ENCODE measurements at places on chromosomes 1 and 21.

GRCh38 chr1:220432408-220432807, 95.5 kb upstream of the MARK1 start:
- no peak for DNase-seq

GRCh38 chr1:154546264-154547063, 12.0 kb downstream of the UBE2Q1 start:
- peak; percentile 8 for DNase-seq

GRCh38 chr1:205227584-205228013, at the start of gene TMCC2:
TMCC2 (plus strand) TSS chr1:205227946; CDS start chr1:205228565, 619 bp downstream.
- peak; percentile 76 for DNase-seq

DNA sequence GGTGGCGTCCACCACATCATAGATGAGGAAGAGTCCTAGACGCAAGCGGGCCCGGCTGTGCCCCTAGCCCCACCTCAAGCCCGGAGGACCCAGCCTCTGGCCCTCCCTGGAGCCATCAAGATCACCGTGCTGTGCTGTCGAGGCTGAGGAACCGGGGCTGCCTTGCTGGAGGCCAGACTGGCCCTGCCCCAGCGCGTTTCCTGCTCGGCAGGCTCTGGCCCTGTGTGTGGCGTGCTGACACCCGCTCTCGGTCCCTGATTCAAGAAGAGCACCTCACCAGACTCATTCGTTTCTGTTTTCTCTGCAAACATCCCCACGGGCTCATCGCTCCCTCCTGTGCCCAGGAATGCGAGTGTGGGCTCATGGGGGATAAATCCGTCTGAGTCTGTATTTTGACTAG, 51.1 kb downstream of the GLIS1 start:
- DNase-seq: no peak

DNA sequence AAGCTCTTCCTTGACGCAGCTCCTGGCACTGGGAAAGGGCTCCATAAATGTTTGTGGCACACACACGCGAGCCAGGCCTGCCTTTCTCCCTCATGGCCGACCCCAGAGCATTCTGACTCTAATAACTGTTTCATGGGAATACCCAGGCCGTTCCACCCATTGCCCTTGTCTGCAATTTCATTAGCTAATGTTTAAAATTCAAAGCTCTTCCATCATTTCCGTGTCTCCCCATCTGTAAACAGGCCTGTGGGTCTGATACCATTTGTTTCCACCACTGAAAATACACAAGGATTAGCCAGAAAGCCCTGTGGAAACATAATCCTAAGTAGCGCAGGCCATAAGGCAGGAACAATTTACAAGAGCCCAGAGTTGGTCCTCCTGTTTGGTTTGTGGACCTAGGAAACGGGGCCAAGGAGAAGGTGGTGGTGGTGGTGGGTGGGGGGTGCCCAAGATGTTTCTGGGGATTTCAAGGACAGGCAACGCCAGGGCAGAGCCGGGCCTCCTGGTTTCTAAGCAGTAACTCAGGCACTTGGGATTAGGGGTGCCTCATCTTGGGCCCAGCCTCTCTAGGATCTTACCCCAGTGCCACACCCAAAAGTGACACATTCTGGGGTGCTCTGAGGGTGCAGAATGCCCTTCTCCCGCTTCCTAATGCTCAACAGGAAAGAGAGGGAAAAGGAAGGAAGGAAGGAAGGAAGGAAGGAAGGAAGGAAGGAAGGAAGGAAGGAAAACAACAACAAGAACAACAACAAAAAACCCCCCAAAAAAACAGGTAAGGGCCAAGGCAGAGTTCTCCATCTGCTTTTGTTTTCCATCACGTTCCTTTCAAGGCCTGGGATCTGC, 79.4 kb downstream of the SSBP3 start:
- no peak for DNase-seq

- DNase-seq: no peak
Measured at GRCh38 chr1:155254714-155255242, 505 bp downstream of the ENTREP3 start.

- no peak for DNase-seq
Measured at GRCh38 chr1:215256936-215257679, 174.6 kb downstream of the KCNK2 start.

- no peak for DNase-seq
Measured at GRCh38 chr1:174352883-174353608, 94.7 kb upstream of the GPR52 start.

- no peak for DNase-seq
Measured at GRCh38 chr1:6497215-6497866, 5.9 kb upstream of the PLEKHG5 start.

DNA sequence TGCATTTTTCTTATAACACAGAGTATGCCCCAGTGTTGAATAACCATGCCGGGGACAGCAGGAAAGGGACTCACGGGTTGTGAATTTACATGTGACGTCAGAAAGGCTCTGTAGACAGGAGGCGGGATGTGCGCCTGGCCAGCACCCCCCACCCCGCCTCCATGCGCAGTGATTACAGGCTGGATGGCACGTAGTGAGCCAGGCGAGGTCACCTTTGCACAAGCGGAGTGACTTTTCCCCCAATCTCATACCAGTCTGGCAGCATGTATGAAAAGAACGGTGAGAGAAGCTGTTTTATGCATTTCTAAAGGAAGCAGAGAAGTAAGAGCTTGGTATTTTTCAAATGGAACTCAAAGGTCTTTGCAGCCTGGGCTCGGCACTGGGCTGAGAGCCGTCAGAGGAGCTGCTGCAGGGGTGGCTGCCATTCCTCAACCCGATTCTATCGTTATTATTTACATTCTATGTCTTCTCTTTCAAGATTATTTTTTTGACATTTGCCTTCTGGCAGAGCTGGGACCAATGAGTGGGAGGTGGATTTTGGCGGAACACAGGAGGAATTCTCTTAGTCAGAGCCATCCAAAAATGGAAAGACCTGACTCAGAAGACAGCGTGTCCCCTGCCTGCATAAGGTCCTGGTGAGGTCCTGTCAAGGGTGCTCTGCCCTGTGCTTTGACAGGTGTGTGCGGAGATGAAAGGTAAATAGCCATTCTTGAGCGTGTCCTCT, 115.6 kb upstream of the SLC45A1 start:
- no peak for DNase-seq

- DNase-seq: no peak
Measured at GRCh38 chr1:198729195-198729863, 90.5 kb downstream of the PTPRC start.

- DNase-seq: peak; percentile 22
Measured at GRCh38 chr1:212218911-212219310, 66.3 kb upstream of the PPP2R5A start.

- no peak for DNase-seq
Measured at GRCh38 chr1:186763107-186763506, 65.6 kb upstream of the PLA2G4A start.

GRCh38 chr1:161214369-161214768, 726 bp upstream of the FCER1G start:
- no peak for DNase-seq

DNA sequence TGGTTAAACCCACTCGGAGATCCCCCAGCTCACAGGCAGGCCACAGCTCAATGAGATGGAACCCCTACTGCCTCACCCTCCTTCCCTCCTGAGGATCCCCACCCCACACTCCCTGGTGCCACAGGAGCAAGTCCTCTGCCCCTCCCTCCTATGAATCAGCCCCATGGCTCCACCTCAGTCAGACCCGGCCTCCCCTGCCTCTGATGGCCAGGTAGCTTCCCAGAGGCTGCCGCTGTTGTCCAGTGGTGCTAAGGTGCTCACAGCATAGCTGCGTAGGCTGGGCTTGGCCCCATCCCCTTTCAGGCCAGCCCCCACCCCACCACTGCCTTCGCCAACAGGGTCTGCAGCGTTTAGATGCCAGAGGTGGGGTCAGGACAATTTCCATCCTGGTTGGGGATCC, 98.5 kb upstream of the IGSF21 start:
- DNase-seq: no peak

DNA sequence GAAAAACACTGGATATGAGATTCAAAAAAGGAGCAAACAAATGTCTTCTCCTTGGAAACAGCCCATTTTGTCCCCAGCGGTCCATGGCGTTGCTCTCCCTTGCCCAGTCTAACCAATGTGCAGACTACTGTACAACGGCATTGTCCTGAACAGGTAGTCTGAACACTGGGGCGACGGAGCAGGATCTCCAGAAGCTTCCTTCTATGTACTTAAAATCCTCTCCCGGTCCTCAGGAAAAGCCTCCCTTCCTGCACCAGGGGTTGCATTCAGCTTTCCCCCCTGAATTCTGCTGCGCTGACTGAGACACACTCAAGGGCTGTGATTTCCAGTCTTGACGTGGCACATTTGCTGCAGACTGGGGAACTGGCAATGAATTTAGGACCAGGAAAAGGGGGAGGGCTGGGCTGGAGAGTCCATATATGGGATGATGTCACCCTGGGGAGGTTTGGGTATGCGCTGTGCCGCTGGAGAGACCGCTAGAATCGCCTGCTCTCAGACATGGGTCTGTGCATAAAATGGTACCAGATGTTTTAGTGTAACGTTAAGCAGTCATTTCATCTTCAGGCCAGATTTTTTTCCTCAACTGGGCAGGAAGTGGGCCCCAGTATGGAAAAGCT, 275.9 kb upstream of the C1orf105 start:
- peak; percentile 83 for DNase-seq

DNA sequence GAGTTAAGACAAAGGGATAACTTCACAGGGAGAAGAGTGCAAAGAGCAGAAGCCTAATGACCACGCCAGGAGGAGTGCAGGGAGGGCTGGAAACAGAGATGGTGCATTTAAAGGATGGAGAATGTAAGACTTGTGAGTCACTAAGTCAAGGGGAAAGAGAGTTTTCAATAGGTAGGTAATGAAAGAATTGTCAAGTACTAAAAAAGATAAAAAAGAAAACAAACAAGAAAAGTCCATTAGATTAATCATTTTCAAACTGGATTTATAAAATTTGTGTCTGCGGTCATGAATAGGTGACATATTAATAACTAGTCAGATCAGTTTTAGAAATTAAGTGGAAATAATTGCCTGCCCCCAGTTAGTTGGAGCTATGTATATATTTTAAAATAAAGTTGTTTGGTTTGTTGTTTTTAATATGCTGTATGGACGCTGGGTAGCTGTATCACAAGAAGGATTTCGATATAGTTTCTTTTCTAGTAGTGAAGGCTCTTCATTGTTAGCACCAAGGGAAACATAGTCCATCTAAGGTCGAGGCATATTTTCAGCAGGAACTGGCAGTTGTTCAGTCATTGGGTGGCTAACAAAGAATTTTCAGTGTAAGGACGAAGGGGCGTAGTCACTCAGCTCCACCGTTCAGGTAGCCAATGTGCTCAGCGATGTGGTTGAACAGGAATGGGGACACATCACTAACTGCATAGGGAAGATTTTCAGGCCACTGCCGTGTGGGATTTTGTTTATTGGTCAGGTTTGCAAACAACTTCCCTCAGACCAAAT, 203.0 kb downstream of the TGFB2 start:
- DNase-seq: no peak

- no peak for DNase-seq
Measured at GRCh38 chr1:152014943-152015342, 21.3 kb upstream of the S100A10 start.

DNA sequence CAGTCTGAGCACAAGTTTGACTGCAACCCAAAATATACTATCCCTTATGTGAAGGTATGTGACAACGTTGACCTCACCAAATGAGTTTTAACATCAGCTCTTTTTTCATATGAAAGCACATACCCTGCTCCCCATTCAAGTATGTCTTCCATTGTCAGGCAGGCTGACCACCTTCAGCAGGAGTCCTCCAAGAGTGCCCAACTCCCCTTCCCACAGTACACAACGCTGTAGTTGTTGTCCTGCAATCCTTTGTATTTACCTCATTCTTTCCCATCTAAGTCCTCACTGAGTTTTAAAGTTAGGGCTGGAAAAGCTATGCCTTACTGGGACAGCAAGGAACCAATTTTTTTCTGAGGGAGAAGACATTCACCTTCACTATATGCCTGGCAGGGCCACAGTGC, 14.7 kb downstream of the SFPQ start:
- no peak for DNase-seq

DNA sequence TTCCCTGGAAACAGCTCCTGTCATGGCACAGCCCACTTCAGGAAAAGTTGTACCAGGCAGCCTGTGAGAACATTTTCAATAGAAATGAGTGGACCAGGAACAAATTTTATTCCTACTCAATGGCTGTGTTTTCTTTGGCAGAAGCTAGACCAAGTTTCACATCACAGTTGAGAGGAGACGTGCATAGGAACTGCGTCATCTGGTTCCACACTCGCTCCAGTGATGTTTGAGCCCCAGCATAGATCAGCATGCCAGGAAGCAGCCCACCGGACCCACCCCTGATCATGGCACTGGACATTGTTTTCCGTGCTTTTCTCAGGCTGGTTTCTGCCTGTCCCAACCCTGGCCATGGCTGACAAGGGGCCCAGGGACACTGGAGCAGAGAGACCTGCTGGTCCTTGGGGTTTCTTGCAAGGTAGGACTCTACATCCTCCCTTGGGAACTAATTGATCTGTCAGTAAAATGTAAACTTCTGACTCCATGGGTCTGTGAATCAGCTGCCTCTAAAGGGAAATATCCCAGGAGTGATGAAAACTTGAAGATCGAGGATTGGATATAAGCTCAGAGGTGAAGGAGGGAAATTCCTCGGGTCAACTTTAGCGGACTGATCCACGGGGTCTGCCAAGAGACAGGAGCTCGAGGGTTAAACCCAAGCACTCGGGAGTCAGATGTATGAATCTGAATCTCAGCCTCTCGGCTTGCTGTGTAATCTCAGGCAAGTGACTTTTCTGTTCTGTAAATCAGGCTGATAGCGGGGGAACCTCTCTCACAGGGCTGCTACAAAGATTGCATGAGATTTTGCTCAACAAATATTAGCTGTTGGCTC, 35.7 kb downstream of the NEK2 start:
- no peak for DNase-seq

DNA sequence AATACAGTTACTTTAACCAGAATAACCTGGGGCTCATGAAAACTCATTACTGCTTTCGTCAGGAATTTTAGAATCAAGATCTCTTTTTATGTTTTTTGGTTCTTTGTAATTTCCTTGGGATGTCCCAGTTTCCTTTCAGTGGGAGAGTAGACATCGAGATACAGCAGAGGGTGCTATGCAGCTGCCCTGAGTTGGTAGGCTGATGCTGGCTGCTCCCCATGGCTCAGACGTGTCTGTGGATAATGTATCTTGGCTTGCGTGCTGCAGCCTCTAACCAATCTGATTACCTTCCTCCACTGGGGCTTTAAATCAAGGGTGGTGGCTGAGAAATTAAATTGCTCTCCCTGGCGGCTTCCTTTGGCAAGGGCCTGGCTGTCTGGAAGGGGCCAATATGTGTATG, 253.7 kb downstream of the CACNA1E start:
- DNase-seq: no peak
